CD4-positive, alpha-beta T cell treated with Interleukin-4 for 4 hours (primary cell): ENCODE measurements at places on chromosomes 11 and 22.
A peak's percentile ranks its signal among the peaks of the same experiment; 100 is the strongest.

GRCh38 chr22:36086170-36086490, 57.5 kb upstream of the RBFOX2 start:
- DNase-seq = no peak

DNA sequence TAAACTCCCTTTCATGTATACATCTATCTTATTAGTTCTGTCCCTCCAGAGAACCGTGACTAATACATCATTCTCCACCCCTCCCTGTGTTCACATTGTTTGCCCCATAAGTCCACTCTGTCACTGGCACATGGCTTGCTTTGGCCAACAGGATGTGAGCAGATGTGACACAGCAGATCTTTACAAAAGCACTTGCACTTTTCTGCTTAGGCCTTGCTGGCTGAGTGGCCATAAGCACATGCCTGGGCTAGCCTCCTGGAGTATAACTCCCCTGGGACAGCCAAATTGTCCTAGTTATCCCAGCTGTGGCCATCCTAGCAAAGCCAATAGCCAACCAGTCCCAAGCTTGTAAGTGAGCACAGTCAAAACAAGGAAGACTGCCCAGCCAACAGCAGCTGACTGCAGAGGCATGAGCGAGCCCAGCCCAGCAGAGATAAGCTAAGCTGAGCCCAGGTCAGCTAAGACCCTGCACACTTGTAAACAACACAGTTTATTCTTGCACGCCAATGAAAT, 9.7 kb upstream of the RCN1 start:
- DNase-seq = no peak

- no peak for DNase-seq
Observed at GRCh38 chr11:44708523-44709280, 18.1 kb upstream of the TSPAN18 start.

GRCh38 chr11:57805780-57806179, 44.2 kb downstream of the CTNND1 start:
- DNase-seq = no peak

DNA sequence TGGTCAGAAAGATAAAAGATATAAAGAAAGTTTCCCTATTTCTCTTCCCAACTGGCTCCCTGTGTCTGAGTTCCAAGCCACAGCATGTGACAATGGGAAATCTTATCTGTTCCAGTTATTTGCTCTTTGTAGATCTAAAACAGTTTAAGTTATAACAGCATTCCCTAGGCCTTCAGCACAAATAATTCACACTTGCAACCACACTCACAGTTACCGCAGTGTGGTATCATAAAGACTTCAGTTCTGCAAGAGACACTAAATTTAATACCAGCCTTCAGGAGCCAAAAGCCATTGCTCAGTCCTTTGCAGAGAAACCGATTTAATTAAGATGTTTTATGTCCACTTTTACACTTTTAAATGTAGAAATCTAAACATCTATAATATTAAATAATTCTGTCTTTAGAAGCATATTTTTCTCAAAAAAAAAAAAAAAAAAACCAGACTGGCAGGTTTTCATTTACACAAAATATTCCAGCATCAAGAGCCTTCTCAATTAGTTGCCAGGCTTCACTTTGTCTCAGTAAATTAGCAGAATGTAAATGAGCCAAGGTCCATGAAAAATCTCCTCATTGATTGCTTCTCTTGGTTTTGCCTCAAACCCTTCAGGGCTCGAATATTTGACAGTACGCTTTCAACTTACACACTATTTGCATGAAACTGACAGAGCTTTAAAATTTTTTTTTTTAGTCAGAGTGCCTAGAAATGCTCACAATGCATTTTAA, 300.0 kb upstream of the DDI1 start:
- DNase-seq = no peak

DNA sequence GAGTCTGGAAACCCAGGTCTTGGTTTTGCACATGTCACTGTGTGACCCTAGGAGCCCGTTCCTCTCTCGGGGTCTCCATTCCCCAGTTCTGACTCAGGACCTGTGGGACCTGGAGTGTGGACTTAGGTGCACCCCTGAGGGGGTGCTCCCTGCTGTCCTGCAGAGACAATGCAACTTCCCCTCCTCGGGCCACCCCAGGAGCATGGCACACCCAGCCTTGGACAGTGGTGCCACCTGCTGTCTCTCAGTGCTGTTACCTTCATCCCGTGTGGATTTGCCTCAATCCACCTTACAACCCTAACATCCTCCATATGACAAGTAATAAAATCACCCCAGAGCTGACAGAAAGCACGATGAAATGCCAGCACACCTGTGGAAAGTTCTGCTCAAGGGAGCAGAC, 27.5 kb upstream of the CRYBB3 start:
- DNase-seq = peak; percentile 7

DNA sequence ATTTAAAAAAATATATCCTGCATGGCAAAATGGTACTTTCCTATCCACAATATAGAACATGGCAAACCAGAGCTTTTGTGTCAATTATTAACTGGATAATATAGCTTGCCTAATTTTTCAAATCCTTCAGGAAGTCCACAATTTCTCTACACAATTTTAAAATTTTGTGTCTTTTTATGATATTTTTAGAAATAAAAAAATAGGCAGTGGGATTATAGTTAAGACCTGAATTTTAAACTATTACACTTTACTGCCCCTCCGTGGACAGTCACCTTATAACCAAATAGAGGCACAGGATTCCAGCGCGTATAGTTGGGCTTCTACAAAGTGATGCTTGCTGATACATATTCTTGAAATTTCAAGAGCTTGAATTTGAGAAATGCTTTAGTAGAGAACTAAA, 2.1 kb upstream of the DMC1 start:
- peak; percentile 45 for DNase-seq

DNA sequence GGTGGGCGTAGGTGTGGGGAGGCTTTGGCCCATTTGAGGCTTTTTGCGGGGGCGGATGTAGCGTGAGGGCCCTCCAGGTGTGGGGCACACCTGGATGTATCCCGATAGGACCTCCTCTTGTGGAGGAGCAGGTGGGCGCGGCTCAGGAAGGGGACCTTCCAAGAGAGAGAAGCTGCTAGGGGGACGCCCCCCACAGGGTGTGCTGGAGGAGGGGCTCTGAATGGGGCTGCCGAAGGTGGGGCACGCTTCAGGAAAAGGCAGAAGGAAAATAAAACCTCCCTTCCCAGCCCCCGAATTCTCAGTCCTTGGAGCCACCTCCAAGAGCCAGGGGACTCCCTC, 621 bp downstream of the SGSM1 start:
- no peak for DNase-seq

GRCh38 chr11:85313741-85314140, 313.4 kb downstream of the DLG2 start:
- DNase-seq = no peak

DNA sequence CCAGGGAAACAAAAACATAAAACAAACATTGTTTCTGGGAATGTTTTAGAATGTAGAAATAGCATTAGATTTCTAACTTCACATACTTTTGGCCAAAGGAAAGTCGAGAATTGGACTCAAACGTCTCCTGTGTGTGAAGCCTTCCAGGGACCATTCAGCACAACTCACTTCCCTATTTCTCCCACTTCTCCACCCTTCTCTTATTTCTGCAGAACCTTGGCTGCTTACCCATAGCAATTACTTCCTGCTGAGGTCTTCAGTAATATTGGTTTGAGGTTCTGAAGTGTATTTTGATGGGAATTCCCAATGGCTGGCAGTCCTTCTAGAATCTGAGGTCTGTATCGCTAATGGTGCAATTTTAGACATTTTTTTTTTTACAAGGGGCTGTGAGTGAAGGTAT, 158.3 kb upstream of the SNX19 start:
- DNase-seq = no peak

GRCh38 chr11:2406878-2407410, 6.4 kb downstream of the TSSC4 start:
- DNase-seq = no peak

DNA sequence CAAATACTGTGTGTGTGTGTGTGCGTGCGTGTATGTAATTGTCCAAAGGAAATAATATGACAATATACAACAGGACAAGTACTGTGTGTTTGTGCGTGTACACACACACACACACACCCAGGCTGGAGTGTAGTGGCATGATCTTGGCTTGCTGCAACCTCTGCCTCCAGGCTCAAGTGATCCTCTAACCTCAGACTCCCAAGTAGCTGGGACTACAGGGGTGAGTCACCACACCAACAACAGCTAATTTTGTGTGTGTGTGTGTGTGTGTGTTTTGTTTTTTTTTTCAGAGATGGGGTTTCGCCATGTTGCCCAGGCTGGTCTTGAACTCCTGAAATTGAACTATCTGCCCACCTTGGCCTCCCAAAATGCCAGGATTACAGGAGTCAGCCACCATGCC, 61.5 kb downstream of the NUP98 start:
- DNase-seq = no peak

- DNase-seq = no peak
Observed at GRCh38 chr11:36019722-36020121, 75.9 kb downstream of the LDLRAD3 start.

DNA sequence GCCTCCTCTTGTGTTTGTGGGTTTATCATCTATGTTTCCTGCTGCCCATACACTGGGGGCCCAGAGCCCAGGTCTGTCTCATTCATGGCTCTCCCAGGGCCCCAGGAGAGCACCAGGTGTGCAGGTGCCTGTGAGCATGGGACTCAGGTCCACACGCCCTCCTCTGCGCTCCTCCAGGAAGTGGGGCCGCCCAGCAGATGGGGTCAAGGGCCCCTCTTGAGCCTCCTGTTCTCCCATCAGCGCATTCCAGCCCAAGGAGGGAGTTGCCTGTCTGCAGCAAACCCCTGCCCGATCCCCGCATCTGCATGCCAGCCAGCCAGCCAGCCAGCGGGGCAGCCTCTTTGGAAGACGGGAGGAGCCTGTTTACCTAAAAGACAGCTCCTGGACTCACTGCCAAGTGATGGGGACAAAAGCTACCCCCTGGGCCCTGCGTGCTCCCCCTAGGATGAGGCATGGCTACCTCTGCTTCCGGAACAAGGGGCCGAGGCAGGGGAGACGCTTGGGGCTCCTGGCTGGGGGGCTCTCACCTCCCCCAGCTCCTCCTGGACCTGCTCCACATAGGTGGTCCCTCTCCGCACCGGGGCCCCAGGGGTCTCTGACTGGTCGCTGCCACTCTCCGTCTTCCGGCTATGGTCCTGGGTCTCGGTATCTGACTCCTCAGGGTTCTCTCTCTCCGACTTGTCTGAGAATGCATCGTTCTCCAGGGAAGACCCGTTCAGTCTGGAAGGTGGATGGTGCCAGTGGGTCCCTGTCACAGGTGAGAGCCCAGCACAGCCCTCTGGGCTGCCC, 49.7 kb upstream of the CARS1 start:
- DNase-seq = no peak

GRCh38 chr11:100876815-100877520, 189.9 kb downstream of the ARHGAP42 start:
- no peak for DNase-seq

- no peak for DNase-seq
Observed at GRCh38 chr11:32253706-32254105, 162.8 kb downstream of the RCN1 start.

DNA sequence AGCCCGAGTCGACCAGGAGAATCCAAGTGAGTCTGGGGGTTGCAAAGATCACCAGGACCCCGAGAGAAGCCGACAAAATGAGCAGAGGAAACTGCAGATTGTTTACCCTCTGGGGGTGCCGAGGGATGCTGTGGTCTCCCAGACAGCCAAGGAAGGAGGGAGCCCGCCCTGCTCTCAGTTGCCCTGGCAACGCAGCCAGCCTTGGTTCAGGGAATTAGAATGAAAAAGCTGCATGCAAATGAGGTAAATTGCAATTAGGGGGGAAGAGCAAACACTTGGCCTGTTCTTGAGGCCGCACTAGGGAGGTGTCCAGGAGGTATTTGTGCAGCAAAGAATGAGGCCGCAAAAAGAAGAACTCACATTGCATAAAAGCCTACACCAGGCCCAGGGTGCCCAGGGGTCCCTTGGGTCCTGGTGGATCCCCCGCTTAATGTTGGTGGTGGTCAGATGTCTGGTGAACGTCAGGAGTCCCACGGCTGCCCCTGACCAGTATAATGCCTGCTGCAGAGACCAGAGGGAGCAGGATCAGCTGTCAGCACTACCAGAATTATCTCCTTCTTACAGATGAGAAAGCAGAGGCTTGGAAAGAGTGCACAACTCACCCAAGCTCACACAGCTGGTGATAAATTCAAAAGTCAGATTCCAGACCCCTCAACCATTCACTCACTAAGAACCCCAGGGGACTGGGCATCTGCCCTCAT, 40.3 kb upstream of the ATXN10 start:
- no peak for DNase-seq

- DNase-seq = no peak
Observed at GRCh38 chr22:40593460-40594273, 42.9 kb downstream of the MRTFA start.
